ENCODE measurements at places on chromosomes 12 and 14.

- peak; percentile 7 for DNase-seq
These were observed 281.8 kb downstream of the KSR2 start for GRCh38 chr12:117686911-117687377.

- DNase-seq, result no peak
These were observed 168.5 kb downstream of the RIMBP2 start for GRCh38 chr12:130547480-130548155.

DNA sequence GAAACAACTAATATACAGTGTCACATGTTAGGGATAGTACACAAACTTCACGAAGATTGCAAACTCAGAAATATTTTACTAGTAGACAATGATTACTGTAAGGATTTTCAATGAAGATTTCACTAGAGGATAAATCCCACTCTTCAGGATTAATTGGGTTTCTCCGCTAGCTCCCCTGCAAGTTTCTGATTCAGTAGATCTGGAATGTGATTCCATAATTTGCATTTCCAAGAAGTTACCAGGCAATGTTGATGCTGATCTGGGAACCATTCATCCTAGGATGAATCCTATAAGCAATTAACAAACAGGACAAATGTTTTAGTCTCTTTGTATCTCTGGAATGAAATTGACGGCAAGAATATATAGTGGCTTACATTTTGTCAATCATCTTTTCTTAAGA lies 272.4 kb downstream of the ALX1 start:
- DNase-seq, result no peak

- DNase-seq, result no peak
These were observed at the start of gene C14orf119 for GRCh38 chr14:23095196-23096108. Gene C14orf119, plus strand, starts transcription at chr14:23095505. Its CDS starts 2,154 bp downstream, at chr14:23097659.

DNA sequence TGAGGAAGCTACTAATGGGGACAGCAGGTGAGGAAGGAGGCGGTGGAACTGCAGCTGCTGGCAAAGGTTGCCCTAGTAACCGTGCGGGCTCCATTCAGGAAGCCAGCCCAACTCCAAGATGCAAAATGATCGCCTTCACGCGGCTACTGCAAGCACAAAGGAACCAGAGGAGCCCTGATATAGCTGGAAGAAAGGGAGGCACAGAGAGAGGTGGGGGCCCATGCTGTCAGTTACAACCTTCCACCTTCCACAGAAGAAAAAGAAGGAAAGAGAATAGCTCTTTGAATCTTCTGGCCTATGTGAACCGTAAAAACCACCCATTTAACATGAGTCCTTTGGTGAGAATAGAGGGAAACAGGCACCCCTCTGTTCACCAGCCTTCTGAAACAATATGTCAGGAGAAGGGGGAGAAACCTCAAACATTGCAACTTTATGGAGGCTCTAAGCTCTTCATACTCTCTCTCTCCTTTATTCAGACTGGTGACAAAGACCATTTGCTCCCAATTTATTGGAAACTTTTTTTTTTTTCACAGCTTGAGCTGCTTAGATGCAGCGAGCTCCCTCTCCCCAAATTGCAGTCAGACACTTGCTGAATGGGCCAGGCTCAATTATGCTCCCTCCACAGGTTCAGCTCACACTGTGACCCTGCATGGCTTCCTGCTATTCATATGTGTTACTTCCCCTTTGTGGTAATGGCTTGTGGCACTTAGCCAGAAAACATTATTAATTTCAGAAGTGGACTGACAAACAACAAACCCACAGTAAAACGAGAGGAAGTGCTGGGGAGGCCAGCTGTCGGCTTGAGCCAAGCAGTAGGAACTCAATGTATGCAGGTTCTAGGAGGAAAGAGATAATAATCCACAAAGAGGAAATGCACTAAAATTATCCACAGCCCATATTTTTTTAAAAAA lies 6.2 kb downstream of the DUSP6 start:
- peak; percentile 5 for DNase-seq

- DNase-seq, result no peak
These were observed 252.3 kb downstream of the NEDD1 start for GRCh38 chr12:97159377-97159776.

DNA sequence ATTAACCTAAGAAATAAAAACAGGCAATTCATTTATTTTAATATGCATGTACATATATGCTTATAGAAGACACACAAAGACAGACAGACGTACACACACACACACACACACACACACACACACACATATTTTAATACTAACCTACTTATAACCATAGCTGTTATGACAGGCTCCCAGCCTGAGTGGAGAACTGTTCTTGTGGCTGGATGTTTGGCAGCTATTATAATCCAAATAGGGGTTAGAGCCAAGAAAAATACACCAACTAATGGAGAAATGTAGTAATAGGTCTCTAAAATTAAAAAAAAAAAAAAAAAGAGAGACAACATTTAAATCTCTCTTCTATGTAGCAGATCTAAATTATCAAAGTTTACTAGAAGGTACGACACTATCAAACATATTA lies 91.8 kb downstream of the SLC41A2 start:
- DNase-seq, result no peak

DNA sequence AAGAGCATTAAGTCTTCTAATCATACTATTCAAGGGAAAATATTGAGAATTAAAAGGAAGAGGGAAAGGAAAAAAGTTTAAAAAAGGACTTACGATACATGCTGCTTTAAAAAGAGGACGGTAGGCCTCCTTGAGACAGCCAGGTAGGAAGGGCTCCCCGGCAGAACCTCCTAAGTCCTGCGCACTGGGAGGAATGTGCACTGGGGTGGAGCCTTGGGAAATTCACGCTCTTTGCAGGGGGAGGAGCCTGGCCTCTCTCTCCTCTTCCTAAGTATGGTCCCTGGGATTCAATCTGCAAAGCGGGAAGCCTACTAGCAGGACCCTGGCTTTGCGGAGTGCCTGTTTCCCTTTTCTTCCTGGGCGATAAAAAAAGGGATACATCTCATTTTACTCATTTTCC lies 553.0 kb downstream of the RPS29 start:
- no peak for DNase-seq

DNA sequence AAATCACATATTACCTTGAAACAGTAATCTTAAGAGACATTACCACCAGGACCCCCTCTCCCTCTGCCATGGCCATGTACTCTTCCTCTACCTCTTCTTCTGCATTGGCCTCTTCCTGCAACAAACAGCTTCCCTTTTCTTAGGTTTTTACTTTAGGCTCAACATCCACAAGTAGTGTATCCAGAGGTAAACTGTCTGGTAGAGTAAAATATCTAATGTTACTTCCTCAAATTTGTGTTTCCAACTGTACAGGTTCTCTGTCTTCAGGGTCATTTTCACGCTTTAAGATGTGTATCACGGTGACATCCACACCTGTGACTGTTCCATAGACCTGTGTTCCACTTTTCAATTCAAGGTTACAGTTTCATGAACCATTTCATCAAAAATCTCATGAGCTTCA lies 13.4 kb downstream of the CDK17 start:
- no peak for DNase-seq

DNA sequence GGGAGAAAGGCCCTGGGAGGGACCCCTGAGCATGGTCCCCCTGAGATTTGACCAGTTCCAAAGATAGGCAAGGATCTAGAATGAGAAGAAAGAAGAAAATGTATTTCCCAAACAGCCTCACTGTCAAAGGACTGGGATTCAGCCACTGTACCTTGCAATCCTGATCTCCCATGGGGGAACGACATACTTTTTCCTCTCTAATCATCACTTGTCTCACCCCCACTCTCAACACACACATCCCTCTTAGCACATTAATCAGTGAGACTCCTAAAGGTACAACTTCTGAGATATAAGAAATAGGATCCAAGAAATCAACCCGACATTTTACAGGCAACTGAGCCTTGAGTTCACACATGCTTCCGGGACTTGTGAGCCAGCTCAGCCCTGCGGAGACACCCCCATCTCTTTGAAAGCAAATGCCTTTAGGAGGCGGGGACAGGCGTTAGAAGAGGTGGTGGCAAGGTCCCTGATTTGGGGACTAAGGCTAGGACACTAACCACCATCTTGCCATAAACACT lies 1.4 kb downstream of the MAP3K9 start:
- no peak for DNase-seq

- no peak for DNase-seq
These were observed 2.0 kb upstream of the NECAP1 start for GRCh38 chr12:8080120-8080519.

GRCh38 chr14:87522575-87522974 lies 470.4 kb downstream of the GALC start:
- no peak for DNase-seq

- peak; percentile 85 for DNase-seq
These were observed at the start of gene PRKD1 for GRCh38 chr14:29927376-29928116. Gene PRKD1, minus strand, starts transcription at chr14:29927847.

DNA sequence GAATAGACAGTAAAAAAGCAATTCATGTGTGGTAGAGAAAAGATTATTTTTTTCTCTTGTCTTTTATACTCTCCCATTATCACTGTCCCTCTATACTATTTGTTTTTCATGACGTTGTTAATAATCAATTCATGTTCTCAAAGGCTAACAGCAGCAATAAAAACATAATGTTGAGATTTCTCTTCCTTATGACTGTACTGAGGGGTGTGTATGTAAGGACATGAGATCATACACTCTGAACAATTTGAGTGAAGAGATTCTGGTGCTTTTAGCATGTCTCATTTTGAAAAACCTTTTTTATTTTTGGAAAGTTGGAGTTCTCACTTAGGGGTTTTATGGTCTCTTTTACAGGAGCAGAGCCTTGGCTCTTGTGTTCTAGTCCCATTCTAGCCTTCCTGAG lies 3.8 kb upstream of the TSPAN8 start:
- no peak for DNase-seq

DNA sequence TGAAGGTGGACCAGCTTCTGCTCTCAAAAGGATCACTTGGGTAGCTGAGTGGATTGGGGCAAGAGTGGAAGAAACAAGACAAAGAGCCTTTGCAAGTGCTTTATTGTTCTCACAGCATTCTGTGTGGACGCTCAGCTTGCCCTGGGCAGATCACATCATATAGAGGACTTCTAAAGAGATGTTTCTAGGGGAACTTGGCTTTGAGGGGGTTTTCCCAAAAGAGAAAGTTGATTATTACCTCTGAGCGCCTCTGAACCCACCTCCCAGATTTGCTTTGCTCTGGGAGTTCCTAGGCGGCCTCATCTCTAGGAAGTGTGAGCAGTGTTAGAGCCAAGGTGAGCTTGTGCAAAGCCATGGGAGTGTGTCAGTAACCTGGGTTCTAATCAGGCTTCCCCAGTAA lies 81.7 kb downstream of the RIN3 start:
- DNase-seq, result no peak

DNA sequence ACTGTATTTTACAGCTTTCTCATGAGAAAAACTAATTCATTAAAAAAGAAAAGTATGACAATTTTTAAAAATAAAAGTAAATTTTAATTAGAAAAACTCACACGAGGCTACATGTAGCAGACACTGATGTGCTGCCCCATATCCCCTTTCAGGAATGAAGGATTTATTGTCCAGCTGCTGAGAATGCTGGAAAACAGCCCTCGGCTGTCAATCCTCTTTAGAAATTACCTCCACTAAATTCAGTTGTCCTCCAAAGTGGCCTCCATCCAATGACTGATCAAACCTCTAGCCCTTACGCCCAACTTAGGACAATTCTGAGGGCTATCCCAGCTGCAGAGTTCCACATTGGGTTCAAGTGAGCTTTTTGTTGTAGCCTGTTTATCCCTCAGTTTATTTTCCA lies 29.8 kb upstream of the AP4S1 start:
- DNase-seq, result no peak

- DNase-seq, result no peak
These were observed 194.9 kb upstream of the RMST start for GRCh38 chr12:97267594-97268202.

GRCh38 chr12:39619316-39619659 lies 315 bp downstream of the ABCD2 start:
- no peak for DNase-seq

DNA sequence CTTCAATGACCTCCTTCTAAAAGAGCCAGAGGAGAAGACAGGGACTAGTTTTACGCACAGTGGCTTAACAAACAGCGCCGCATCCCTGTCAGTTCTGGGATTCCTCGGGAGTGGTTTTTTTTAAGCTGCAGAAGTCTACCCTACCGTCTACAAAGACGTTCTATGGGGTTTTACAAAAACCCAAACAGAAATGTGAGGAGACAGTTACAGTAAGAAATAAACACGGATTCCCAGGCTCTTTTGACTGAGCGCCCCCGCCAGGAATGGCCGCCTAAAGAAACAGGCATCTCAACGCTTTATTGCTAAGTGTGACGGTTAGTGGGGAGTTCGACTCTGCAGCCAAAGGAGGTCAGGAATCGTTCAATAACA lies 484 bp downstream of the ALKBH1 start:
- DNase-seq, result peak; percentile 38

DNA sequence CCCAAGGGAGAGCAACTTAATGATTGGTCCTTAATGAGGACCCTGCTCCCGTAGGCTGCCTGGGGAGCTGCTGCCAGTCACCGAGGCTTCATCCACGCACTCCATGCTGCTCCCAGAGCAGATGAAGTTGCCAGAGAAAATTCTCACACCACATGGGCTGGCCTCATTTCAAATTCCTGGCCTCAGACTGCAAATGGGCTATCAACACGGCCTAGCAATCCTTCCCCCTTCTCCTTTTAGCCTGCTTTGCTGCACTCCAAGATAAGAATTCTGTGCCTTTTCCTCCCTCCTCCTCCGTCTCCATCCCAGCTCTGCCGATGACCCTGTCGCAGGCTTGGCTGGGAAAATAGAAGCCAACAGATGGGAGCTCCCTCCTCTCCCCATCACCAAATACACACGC lies 10.8 kb upstream of the DGLUCY start:
- DNase-seq, result no peak

DNA sequence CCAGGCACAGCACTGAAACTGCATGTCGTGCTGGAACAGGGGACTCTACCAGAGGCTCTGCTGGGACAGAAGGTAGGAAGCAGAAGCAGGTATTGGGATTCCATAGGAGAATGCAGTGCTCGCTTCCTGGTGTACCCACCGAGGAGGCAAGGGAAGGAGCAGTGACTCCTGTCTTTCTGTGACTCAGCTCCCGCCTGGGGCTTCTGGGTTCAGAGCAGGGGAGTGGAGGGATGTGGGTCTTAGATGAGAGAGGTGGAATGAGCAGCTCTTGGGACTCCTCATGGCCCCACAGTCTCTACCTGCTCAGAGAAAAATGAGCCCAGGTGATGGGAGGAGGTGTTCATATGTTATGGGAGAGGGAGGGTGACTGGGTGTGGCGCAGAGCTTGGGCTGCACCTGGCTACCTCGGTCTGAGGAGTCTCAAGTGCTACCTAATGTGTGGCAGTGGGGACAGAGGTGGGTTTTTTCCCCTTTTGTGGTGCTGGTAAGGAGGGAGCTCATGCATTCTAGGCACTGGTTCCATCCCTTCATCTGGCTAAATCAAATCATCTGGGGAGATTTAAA lies 26.3 kb downstream of the WNT5B start:
- no peak for DNase-seq
